IMR-90 (cell line): ENCODE measurements at places on chromosomes 13 and 19. TPM values are rescaled to one million over a fixed set of nuclear protein-coding genes. Genes with fewer than 3 reads are reported as not detected.

GRCh38 chr19:42409477-42409876, 17.7 kb downstream of the LIPE start:
- H3K27me3 ChIP-seq: no peaks in the 10 kb centered on the region
- no peak overlapping the region for H3K4me3 ChIP-seq
- H3K4me1 ChIP-seq: 0 out of 2 replicates have a peak, but pooled peaks cover 4% of the 10 kb centered on the region
- peaks cover 1% of the 10 kb centered on the region; the same call in 1 of the 2 replicates for H3K36me3 ChIP-seq

- H3K36me3 ChIP-seq: no peaks in the 10 kb centered on the region
- H3K4me1 ChIP-seq: no peaks in the 10 kb centered on the region
- no peaks in the 10 kb centered on the region for H3K27me3 ChIP-seq
- no peak overlapping the region for H3K4me3 ChIP-seq
Observed at GRCh38 chr13:50140153-50140552, 124.9 kb downstream of the KCNRG start.

- no peaks in the 10 kb centered on the region for H3K27me3 ChIP-seq
- H3K4me1 ChIP-seq: peaks cover 14% of the 10 kb centered on the region
- peak within 1 kb of the TSS; percentile 93 for H3K4me3 ChIP-seq
- H3K36me3 ChIP-seq: peaks cover 22% of the 10 kb centered on the region
- DNase-seq: peak; percentile 86
Observed at GRCh38 chr19:1248139-1248785, at the start of gene MIDN. TSS of gene MIDN (plus strand) at chr19:1248583. CDS start at chr19:1250297, 1,714 bp downstream.

SULT2A1 gene
- total RNA-seq: not detected in 2 replicates

MYO9B gene
- 59.7 and 61.8 TPM in 2 replicates for total RNA-seq

DNA sequence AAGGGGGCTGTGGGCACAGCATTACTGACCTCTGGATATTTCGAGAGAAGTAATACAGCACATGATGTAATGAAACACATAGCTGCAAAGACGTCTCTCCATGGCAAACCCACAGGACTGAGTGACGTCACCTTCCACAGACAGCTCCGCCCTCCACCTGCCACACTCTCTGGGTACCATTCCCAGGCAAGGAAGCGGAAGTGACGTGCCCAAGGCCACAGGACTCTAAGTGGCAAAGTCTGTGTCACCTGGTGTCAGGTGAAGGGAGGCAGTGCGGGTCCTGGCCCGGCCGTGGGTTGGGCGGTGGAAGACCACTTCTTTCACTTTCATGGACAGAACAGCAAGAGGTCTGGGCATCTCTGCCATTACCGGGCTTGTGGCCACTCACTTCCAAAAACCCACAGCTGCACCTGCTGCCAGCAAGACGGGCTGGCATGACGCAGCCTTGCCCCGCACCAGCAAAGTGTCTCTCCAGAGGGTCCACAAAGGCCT, 6.8 kb upstream of the ADPRHL1 start:
- no peak overlapping the region for H3K4me3 ChIP-seq
- DNase-seq: no peak
- H3K27ac ChIP-seq: no peak overlapping the region
- H3K36me3 ChIP-seq: peaks cover 41% of the 10 kb centered on the region
- no peaks in the 10 kb centered on the region for H3K27me3 ChIP-seq

- H3K27me3 ChIP-seq: no peaks in the 10 kb centered on the region
- peak; percentile 74 for DNase-seq
- H3K4me1 ChIP-seq: peaks cover 34% of the 10 kb centered on the region
- peak overlapping the region; percentile 62 for H3K27ac ChIP-seq
Observed at GRCh38 chr13:23505007-23505406, 65.2 kb upstream of the TNFRSF19 start.

TMPRSS9 gene
- not detected in 2 replicates for total RNA-seq

GRCh38 chr19:1000095-1000494, at the start of gene GRIN3B:
TSS of gene GRIN3B (plus strand) at chr19:1000419. CDS start at chr19:1000438, 19 bp downstream.
- peaks cover 5% of the 10 kb centered on the region for H3K4me1 ChIP-seq
- H3K36me3 ChIP-seq: peaks cover 5% of the 10 kb centered on the region; the same call in 1 of the 2 replicates
- peak; percentile 40 for DNase-seq
- H3K27me3 ChIP-seq: peaks cover 44% of the 10 kb centered on the region
- H3K4me3 ChIP-seq: peak within 1 kb of the TSS; percentile 53
- no peak within 1 kb of the TSS for H3K27ac ChIP-seq

ZNF611 gene
- total RNA-seq: 8.1 and 8.8 TPM in 2 replicates

- H3K4me3 ChIP-seq: no peak overlapping the region
- no peaks in the 10 kb centered on the region for H3K27me3 ChIP-seq
- H3K4me1 ChIP-seq: no peaks in the 10 kb centered on the region
- H3K36me3 ChIP-seq: peaks cover 62% of the 10 kb centered on the region
- DNase-seq: no peak
- H3K27ac ChIP-seq: no peak overlapping the region
Observed at GRCh38 chr19:57992841-57993240, 9.8 kb downstream of the ZNF606 start.

DNA sequence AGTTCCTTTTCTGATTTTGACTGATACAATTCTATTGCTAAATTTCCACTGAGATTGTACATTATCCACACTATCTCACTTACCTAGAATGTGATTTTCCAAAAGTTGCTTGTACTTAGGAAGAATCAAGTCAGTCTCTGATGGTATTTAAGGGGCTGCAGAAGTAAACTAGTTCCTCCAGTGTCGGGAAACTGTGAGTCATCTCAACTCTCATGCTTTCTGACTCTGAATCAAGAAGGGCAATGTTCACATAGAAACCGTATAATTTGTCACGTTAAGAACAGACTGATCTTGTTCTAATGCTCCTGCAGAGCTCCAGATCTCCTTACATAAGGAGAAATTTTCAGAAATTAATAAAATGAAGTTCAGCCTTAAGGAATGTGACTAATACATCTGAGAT, 369.3 kb downstream of the KLF5 start:
- peaks cover 2% of the 10 kb centered on the region; the same call in 1 of the 2 replicates for H3K4me1 ChIP-seq
- H3K27me3 ChIP-seq: no peaks in the 10 kb centered on the region; the same call in 1 of the 2 replicates
- no peak overlapping the region for H3K4me3 ChIP-seq
- DNase-seq: peak; percentile 76
- H3K27ac ChIP-seq: no peak overlapping the region

GRCh38 chr13:50598338-50598737, 245.2 kb downstream of the DLEU7 start:
- DNase-seq: no peak
- H3K27me3 ChIP-seq: peaks cover 51% of the 10 kb centered on the region
- H3K36me3 ChIP-seq: no peaks in the 10 kb centered on the region
- H3K27ac ChIP-seq: no peak overlapping the region

PALM3 gene
- under 0.01 and 0.18 TPM in 2 replicates for total RNA-seq
